ENCODE measurements at places on chromosomes 7 and 10.
A peak's percentile ranks its signal among the peaks of the same experiment; 100 is the strongest.

DNA sequence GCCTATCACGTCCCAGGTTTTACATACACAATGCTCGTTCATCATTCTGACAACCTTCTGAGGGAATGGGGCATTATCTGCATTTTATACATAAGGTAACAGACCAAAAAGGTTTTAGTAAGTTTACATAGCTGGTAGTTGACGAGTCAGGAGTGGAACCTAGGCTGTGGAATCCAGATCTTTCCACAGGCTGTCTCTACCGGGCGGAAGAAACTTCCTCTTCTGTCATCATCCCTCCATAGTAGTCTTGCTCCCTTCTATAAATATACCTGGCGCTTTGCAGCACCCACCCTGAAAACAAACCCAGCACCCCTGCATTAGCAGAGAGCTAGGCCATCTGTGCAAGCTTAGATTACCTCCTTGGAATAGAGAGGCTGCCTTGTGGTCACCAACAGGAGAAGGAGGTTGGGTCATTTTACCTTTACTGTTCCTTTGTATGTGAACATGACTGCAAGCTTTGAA is 1.3 kb downstream of the TSPAN13 start:
- DNase-seq, result no peak
- no peaks in the 10 kb centered on the region for H3K36me3 ChIP-seq
- H3K4me3 ChIP-seq, result peak overlapping the region; percentile 65

DNA sequence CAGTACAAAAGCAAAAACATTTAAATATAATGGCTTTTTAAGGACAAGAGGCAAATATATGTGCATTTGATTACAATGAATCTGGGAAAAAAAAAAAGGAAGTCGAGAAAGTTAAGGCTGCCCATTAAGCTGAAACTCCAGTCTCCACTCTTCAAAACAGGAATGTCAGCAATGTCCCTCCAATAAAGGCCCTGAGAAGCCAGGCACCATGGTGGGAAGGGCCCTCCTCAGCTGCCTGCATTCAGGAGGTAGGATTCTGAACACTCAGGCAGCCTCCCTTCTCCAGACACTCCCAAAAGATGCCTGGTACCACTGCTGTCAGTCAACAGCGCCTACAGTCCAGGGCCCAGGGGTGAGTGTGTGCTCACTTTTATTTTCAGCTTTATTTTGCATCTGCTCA is 121.3 kb upstream of the MGMT start:
- H3K4me3 ChIP-seq, result no peak overlapping the region
- no peaks in the 10 kb centered on the region for H3K4me1 ChIP-seq
- H3K27ac ChIP-seq, result no peak overlapping the region
- no peak for DNase-seq

DNA sequence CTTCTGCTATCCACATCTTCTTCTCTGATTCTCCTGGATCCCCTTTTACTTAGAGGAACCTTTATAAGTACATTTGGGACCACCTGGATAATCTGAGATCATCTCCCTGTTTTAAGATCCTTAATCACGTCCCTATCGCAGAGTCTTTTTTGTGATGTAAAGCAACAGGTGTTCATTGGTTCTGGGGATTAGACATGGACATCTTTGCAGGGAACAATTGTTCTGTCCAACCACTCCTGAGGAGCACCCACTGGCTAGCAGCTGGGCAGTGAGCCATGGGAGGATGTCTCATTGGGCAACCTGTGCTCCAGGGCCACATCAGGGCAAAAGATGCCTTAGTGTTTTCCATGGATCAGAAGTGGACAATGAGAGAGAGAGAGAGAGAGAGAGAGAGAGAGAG is 56.0 kb downstream of the ZNF800 start:
- H3K27ac ChIP-seq, result no peak overlapping the region
- no peak for DNase-seq
- no peaks in the 10 kb centered on the region for H3K36me3 ChIP-seq
- H3K27me3 ChIP-seq, result no peaks in the 10 kb centered on the region
- no peak overlapping the region for H3K4me3 ChIP-seq

GRCh38 chr7:74475243-74475986 is 21.7 kb downstream of the GTF2IRD1 start:
- H3K27me3 ChIP-seq, result no peaks in the 10 kb centered on the region
- no peak overlapping the region for H3K4me3 ChIP-seq
- no peak for DNase-seq
- H3K36me3 ChIP-seq, result no peaks in the 10 kb centered on the region

DNA sequence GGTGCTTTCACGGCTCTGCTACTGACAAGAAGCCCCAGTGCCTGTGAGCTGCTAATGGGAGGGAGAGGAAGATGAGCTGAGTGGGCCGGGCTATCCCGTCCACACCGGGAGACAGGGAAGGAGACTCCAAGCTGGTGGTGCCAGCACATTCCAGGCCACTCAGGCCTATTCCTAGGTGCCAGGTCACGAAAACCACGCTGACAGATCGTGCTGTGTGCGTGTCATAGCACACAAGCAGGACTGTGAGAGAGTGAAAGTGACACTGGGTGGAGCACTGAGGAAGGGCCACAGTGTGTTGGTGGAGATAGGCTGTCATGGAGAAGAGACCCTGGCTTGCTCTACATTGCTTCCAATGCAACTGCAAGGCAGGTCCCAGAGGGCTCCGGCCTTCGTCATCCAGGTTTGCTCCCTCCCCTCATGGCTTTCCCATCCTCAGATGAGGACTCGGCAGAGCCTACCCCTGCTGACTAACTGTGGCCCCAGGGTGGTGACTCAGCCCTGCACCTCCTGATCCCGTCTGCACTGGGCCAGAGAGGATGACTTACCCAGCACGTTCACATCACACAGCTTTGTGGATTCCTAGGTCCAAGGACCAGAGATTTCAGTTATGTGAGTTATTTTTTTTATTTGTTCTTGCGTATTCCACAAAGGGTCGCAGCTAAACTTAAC is 167.3 kb downstream of the EGFR start:
- H3K27ac ChIP-seq, result no peak overlapping the region
- no peak overlapping the region for H3K4me3 ChIP-seq
- H3K36me3 ChIP-seq, result peaks cover 14% of the 10 kb centered on the region
- peaks cover 12% of the 10 kb centered on the region for H3K4me1 ChIP-seq
- DNase-seq, result peak; percentile 87

DNA sequence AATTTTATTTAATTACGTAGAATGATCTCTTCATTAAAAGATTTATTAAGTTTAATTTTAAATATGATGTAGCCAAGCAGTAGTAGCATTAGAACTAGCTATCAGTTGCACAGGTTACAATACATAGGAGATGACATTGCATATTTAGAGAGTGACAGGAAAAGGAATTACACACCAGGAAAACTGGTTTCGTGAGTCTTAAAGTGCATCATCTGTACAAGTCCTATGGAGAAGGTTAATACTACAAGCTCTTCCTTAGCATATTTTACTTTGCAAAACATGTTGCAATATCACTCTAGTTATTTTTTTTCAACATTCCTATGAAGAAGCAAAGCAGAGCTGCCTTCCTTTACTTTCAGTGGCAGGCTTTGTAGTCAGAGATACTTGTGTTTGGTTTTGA is 20.2 kb upstream of the SEM1 start:
- DNase-seq, result no peak
- no peak overlapping the region for H3K4me3 ChIP-seq
- no peaks in the 10 kb centered on the region for H3K4me1 ChIP-seq
- no peak overlapping the region for H3K27ac ChIP-seq
- no peaks in the 10 kb centered on the region for H3K36me3 ChIP-seq
- H3K27me3 ChIP-seq, result no peaks in the 10 kb centered on the region

- no peak overlapping the region for H3K4me3 ChIP-seq
- no peaks in the 10 kb centered on the region for H3K36me3 ChIP-seq
- H3K27me3 ChIP-seq, result no peaks in the 10 kb centered on the region
- H3K27ac ChIP-seq, result no peak overlapping the region
- DNase-seq, result no peak
These were observed 40.4 kb upstream of the BPGM start for GRCh38 chr7:134605978-134606923.

DNA sequence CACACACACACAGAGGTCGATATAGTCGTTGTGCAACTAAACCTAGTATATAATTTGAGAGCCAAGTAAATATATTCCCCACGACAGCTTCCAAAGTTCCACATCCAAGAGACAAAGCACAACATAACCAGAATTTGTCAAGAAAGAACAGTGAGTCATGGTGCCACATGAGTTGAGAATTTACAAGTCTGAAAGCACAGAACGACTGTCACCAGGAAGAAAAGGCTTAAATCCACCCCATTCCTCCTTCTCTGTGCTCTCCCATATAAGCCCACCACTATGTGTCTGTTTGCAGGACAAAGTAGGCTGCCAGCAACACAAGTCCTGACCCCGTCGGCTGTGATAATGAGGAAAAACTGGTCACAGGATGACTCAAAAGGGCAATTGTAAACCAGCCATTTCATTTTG is 32.8 kb downstream of the GSAP start:
- H3K36me3 ChIP-seq, result no peaks in the 10 kb centered on the region
- H3K4me3 ChIP-seq, result no peak overlapping the region
- no peaks in the 10 kb centered on the region for H3K4me1 ChIP-seq

DNA sequence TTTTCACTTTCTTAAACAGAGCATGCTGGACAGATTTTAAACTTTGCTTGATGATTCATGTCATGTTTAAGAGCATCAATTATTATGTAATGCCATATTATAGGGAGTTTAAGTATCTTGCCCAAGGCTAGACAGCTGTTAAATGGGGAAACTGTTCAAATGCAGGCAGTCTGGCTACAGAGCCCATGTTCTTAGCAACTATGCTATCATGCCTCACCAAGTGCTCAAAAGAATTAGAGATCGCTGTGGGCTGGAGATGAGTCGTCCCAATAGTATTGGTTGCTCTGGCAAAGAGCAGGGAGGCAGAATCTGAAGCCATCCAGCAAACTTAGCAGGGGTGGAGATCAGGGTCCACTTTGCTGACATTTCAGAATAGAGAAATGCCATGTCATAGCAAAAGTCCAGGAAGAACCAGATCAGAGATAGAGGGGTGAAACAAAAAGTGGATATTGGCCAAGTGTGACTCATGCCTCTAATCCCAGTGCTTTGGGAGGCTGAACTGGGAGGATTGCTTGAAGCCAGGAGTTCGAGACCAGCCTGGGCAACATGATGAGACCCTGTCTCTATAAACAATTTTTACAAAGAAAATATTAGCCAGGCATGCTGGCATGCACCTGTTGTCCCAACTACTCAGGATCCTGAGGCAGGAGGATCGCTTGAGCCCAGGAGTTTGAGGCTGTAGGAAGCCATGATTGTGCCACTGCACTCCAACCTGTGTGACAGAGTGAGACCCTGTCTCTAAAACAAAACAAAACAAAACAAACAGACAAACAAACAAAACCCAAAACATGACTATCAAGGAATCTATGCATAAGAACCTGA is 57.8 kb downstream of the BAMBI start:
- H3K4me1 ChIP-seq, result no peaks in the 10 kb centered on the region
- no peaks in the 10 kb centered on the region for H3K27me3 ChIP-seq
- DNase-seq, result no peak
- H3K36me3 ChIP-seq, result no peaks in the 10 kb centered on the region
- no peak overlapping the region for H3K4me3 ChIP-seq

DNA sequence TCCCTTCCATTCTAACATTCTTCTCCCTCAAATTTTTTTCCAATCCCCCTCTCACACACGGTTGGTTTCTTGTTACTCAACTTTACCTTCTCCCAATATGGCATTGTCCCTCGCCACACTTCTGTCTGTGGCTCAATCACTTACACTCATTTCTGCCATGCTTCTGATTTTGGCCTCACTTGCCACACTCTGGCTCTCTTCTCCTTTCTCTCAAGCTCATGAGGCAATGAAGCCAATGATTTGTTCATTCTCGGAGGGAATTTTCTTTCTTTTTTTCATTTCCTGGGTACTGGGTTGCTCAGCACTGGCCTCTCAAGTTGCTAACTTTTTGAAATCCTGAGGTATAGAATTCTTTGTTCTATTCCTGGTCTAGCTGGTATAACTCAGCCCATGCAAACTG is 4.0 kb upstream of the MYOZ1 start:
- H3K27ac ChIP-seq, result no peak overlapping the region
- no peaks in the 10 kb centered on the region for H3K27me3 ChIP-seq
- peaks cover 19% of the 10 kb centered on the region for H3K4me1 ChIP-seq
- no peaks in the 10 kb centered on the region for H3K36me3 ChIP-seq

DNA sequence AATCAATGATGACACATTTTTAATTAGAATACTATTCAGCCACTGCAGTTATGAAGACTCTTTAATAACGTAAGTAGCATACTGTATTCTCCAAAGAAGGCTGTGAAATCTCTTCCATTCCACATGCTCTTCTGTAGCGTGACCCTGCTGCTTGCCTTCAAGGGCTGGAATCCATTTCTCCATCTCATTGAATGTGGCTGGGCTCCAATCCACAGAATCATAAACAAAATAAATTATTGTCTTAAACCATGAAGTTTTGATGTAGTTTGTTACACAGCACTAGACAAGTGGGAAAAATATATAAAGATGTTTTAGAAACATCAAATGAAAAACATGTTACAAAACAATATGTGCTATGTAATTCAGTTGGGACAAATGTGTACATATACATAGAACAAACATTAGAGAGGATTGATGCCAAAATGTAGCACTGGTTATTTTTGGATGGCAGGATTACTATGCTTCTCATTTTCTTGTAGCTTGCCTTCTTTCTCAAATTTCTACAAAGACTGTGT is 410.8 kb upstream of the PODXL start:
- no peaks in the 10 kb centered on the region for H3K27me3 ChIP-seq
- no peaks in the 10 kb centered on the region for H3K4me1 ChIP-seq
- H3K36me3 ChIP-seq, result no peaks in the 10 kb centered on the region
- DNase-seq, result no peak

DNA sequence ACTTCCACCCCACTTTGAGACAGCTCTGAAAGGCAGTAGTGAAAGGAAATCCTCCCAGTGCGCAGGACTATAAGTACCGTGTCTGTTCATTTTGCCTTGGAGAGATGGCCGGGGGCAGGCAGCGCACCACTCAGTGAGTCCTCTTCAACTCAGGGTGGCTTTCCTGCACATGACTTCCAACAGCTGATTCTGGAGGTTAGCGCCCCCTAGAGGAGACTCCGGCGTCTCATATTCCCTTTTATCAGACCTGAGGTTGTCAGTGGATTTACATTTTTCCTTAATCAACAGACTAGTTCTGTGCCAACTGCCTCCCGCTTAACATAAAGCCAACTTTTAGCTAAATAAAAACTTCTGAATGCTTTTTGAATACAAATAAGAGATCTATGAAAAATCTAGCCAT is 101.0 kb downstream of the HERPUD2 start:
- H3K36me3 ChIP-seq, result no peaks in the 10 kb centered on the region
- no peak overlapping the region for H3K4me3 ChIP-seq
- no peaks in the 10 kb centered on the region for H3K27me3 ChIP-seq
- no peaks in the 10 kb centered on the region for H3K4me1 ChIP-seq
- no peak for DNase-seq

DNA sequence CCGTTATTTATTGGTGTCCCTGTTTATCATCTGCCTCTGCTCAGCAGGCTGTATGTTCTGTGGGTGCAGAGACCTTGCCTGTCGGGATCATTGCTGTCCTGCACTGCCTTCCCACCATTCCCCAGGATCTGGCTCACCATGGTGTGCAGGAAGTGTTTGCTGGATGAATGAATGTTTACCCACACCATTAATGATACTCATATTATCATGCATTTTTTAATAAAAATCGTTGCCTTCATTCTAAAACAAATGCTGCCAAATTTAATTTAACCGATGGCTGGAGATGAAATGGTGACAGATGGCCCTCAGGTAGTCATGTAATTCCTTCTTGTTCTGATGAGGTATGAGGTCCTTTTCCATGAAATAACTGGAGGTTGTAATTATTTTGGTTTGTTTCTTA is 22.5 kb downstream of the PLPP4 start:
- H3K4me3 ChIP-seq, result no peak overlapping the region
- H3K36me3 ChIP-seq, result no peaks in the 10 kb centered on the region
- peak; percentile 47 for DNase-seq
- no peak overlapping the region for H3K27ac ChIP-seq

- DNase-seq, result no peak
- no peak overlapping the region for H3K27ac ChIP-seq
- H3K4me3 ChIP-seq, result no peak overlapping the region
- H3K27me3 ChIP-seq, result no peaks in the 10 kb centered on the region
These were observed 3.8 kb downstream of the LCOR start for GRCh38 chr10:96835899-96836298.
